H7 (cell line): ENCODE measurements at places on chromosomes 7 and 10. TPM values are rescaled to one million over a fixed set of nuclear protein-coding genes. Genes with fewer than 3 reads are reported as not detected.

GRCh38 chr7:7576344-7576743 is 9.7 kb downstream of the MIOS start:
- no peak for DNase-seq

Gene ZNF398
- total RNA-seq, result 43.0 and 55.2 TPM in 2 replicates

Gene LAMB1
- total RNA-seq, result 61.0 and 77.2 TPM in 2 replicates

Gene ATG9B
- total RNA-seq, result 1.7 TPM in 2 replicates

Gene CPXM2
- total RNA-seq, result 2.9 and 3.1 TPM in 2 replicates

Gene NKX6-2
- total RNA-seq, result 0.26 and 0.38 TPM in 2 replicates
